Smooth muscle cell of the brain vasculature (primary cell): ENCODE measurements at places on chromosomes 11 and 22.

DNA sequence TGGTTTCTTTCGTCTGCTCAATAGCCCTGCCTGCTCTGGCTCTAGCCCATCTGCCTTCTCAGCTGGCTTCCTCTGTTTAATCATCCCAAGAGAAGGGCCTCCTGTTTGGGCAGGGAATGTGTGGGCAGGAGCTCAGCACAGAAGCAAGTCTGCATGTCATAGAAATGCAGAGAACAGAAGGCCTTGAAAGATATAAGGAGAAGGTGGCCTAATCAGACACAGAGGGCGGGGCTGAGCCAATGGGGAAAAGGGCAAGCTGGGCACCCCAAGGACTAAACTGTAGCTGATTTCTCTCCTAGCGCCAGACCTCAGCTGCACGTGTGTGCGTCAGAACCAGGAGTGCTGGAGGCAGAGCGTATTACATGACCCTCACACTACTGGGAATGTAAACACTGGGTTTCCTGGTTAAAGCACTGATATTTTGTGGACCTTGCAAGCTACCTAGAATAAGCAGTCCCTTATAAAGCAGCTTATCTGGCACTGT, 7.6 kb upstream of the CCKBR start:
- DNase-seq: no peak

GRCh38 chr11:111882202-111882601, 2.9 kb downstream of the CFAP68 start:
- DNase-seq: no peak

DNA sequence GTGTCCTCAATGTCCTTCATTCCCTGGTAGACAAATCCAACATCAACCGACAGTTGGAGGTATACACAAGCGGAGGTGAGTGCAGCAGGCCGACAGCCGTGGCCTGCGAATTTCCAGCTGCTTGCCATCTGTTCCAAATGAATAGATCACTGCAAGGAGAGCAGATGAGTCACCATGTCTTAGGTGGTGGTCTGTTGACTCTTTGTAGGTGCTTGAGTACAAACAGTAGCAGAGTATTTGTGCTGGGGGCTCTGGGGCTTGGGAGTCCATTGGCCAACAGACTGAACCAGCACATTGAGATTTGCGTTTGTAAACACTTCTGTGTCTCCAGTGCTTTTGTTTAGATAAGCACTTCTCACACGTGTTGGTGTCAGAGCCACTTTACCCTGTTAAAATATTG, 21.1 kb downstream of the EIF3L start:
- DNase-seq: no peak

GRCh38 chr11:126362879-126363655, 7.6 kb downstream of the ST3GAL4 start:
- DNase-seq: no peak

GRCh38 chr22:42678894-42679293, 29.7 kb upstream of the CYB5R3 start:
- no peak for DNase-seq

DNA sequence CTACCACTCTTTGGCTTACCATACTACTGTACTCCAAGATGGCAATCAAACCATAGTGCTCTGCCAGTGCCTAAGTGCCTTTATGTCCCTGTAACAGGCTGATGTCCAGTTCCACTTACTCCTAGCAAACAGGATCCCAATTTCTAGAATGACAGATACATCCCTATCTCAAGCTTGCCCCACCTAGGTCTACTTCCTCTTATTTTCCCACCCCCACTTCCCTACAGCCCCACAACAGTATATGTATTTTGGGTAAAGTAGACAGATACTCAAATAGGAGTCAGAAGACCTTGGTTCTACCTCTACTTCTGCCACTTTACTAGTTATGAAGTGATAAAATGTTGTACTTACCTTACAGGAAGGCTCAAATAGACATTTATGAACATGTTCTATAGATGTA, 24.1 kb downstream of the SIK3 start:
- no peak for DNase-seq

DNA sequence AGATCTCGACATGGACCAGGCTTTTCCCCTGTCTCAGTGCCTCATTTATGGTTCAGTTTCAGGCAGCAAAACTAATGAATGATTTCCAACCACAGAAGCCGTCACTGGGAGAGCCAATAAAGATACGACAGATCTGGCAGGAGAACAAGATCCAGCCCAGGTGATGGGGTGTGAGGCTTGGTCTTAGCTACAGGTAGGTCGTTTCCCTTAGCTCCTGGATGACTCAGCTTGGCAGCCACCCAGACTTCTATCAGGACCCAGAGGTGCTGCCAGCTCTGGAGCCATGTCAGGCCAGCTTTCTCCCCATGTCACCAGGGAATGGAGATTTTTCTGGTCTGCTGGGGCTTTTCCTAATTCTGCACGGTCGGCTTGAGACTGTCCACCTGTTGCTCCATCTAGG, 36.3 kb upstream of the APOBEC3A start:
- DNase-seq: no peak
